Midbrain (tissue), 1 donor: ENCODE measurements at places on chromosomes 4 and X.

GRCh38 chrX:99654188-99654587 is 755.9 kb downstream of the PCDH19 start:
- DNase-seq = no peak

- DNase-seq = no peak
These were observed 56.2 kb downstream of the BRCC3 start for GRCh38 chrX:155127465-155127864.

DNA sequence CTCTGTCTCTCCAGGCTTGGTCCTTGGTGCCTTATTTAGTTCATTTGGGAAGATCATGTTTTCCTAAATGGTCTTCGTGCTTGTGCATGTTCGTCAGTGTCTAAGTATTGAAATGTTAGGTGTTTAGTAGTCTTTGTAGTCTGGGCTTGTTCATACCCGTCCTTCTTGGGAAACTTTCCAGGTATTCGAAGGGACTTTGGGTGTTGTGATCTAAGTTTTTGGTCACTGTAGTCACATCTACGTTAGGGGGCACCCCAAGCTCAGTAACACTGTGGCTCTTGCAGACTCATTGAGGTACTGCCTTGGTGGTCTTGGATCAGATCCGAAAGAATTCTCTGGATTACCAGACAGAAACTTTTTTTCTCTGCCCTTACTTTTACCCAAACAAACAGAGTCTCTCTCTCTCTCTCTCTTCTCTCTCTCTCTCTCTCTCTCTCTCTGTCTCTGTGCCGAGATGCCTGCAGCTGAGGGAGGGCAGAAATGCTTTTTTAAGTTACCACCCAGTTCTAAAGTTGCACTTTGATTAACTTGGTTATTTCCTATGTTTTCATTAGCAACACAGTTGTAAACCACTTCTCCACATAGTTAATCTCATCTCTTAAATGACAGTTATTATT is 67.6 kb upstream of the SLC7A3 start:
- DNase-seq = peak; percentile 21

DNA sequence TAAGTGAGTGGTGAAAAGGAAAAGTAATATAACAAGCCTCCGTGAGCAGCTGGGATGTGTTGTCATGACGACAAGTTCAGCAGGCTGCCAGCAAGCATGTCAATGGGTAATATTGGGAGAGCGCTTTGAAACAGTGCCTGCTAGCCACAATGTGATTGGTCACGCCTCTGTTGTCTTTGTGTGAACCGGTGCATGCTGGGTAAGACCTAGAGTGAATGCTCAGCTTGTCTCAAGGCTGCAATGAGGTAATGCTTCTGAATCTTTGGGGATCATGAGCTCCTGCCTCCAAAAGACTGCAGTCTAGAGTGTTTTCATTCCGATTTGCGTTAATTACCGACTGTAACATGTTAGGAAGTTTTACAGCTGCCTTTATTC is 54.9 kb downstream of the STOX2 start:
- peak; percentile 94 for DNase-seq

DNA sequence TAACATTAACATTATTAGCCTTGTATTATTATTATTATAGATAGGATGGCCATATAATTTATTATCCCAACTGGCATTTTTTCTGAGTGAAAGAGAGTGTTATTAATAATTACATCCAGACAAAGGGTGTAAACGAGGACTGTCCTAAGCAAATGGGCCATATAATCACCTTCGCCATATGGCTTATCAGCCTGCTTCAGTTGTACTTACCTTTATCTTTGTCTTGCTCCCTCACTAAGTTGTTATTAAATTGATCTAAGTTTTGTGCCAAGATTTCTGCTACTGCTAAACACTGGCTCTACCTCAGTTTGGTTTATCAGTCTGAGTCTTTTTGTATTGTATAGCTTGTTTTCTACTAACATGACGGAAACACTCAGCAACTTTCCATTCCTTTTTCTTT is 76.9 kb downstream of the STIM2 start:
- no peak for DNase-seq

GRCh38 chrX:12770440-12770839 is 20.8 kb upstream of the PRPS2 start:
- peak; percentile 32 for DNase-seq
